ENCODE measurements at places on chromosomes 6 and 20.

GRCh38 chr6:157438611-157439111 is 57.7 kb downstream of the ZDHHC14 start:
- DNase-seq = peak; percentile 34

GRCh38 chr6:156538875-156539660 is 238.1 kb upstream of the ARID1B start:
- no peak for DNase-seq

DNA sequence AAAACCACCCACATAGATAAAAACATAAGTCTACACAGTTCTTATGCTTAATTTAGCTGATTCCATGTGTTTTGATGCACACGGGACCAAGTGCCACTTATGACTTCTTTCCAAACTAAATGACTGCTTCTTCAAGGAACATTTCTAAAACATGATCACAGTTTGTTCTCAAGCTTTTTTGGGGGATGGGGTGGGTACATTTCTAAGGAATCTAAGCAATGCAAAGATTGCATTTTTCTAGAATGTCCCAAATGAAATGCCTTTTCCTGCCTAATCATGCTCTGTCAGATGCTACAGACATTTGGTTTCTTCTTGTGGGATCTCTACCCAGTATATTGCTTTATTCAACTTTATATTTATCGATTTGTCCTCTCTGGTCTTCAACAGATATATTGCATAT is 496.8 kb upstream of the JAG1 start:
- no peak for DNase-seq

DNA sequence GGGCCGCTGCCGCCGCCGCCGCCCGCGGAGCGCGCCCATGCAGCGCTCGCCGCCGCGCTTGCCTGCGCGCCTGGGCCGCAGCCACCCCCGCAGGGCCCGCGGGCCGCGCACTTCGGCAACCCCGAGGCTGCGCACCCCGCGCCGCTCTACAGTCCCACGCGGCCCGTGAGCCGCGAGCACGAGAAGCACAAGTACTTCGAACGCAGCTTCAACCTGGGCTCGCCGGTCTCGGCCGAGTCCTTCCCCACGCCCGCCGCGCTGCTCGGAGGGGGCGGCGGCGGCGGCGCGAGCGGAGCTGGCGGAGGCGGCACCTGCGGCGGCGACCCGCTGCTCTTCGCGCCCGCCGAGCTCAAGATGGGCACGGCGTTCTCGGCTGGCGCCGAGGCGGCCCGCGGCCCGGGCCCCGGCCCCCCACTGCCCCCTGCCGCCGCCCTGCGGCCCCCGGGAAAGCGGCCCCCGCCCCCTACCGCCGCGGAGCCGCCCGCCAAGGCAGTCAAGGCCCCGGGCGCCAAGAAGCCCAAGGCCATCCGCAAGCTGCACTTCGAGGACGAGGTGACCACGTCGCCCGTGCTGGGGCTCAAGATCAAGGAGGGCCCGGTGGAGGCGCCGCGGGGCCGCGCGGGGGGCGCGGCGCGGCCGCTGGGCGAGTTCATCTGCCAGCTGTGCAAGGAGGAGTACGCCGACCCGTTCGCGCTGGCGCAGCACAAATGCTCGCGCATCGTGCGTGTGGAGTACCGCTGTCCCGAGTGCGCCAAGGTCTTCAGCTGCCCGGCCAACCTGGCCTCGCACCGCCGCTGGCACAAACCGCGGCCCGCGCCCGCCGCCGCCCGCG is 730 bp downstream of the INSM1 start:
- peak; percentile 79 for DNase-seq
